Stimulated activated CD8-positive, alpha-beta memory T cell treated with anti-CD3 and anti-CD28 coated beads, Interleukin-4, amount 100 ng/mL, for 4 hours (primary cell): ENCODE measurements at places on chromosomes 6 and 20.

- DNase-seq: no peak
These were observed 143.0 kb upstream of the AHI1 start for GRCh38 chr6:135640449-135641111.

- no peak for DNase-seq
These were observed 6.6 kb downstream of the SIRPB2 start for GRCh38 chr20:1484438-1485116.

GRCh38 chr6:121451250-121451649, 15.8 kb downstream of the GJA1 start:
- no peak for DNase-seq

GRCh38 chr6:11277275-11278206, 45.1 kb upstream of the NEDD9 start:
- DNase-seq: no peak

DNA sequence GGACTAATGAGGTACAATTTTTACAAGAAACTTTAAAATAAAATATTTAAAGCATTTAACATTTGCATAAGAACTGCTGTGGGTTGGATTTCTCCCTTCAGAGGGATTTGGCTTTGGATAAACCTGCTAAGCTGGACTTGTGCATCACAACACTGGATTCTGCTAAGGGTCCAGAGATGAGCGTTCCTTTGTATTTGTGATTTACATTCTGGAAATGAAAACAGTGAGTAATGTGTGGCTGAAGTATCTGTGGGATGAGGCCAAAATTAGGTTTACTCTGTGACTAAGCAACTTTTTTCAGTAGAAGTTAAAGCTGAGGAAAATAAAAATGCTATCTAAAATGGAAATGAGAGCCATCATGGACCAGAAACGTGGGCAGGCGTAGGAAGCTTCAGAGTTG, 494.3 kb downstream of the EPM2A start:
- DNase-seq: no peak

GRCh38 chr6:42320762-42321161, 103.1 kb upstream of the MRPS10 start:
- no peak for DNase-seq
